Activated naive CD8-positive, alpha-beta T cell treated with anti-CD3 and anti-CD28 coated beads, Interleukin-2, amount 50 U/mL, for 16 hours (primary cell): ENCODE measurements at places on chromosomes 11 and 22.

DNA sequence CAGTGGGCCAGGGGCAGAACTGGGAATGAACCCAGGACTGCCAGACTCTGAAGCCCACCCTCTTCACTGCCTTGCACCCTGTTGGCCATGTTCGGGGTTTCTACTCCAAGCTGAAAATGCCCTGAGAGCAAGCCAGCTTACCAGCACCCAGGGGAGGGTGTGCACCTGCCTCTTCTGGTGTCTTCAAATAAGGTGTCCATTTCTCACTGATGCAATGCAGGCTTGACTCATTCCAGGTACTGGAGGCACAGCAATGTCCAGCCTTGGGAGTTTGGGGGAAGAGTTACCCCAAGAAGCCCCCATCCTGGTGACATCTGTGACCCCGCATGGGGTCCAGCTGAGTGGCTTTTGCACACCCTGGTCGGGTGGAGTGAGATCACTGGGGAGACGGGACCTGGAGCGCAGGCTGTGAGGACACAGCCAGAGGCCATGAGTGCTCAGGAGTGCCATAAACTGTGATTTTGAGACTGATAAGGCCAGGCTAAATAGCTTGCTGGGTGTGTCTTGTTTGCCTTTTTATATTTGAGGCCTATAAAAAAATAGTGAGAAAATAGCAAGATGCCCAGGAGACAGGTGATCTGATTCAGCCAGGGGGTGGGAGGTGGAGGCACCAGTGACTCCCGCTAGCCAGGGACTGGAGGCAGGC, 4.6 kb upstream of the CERK start:
- no peak for DNase-seq

- no peak for DNase-seq
These were observed 37.3 kb upstream of the MYH9 start for GRCh38 chr22:36424901-36425579.

- no peak for DNase-seq
These were observed 22.1 kb upstream of the XKR3 start for GRCh38 chr22:16847271-16847670.

DNA sequence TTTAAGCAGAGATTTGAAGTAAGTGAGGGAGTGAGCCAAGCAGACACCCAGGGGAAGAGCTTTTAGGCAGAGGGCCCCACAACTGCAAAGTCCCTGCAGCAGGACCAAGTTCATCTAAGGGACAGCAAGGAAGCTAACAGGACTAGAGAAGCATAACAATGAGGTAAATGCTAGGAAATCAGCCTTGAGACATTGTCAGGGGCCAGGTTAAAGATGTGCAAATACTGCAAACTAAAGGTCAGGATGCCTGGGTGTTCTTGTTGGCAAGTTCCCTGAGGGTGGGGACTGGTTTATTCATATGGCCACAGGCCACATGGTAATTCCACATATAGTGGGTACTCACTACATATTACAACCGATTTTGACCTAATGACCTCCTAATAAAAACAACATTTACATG, 399.2 kb upstream of the NARS2 start:
- no peak for DNase-seq

DNA sequence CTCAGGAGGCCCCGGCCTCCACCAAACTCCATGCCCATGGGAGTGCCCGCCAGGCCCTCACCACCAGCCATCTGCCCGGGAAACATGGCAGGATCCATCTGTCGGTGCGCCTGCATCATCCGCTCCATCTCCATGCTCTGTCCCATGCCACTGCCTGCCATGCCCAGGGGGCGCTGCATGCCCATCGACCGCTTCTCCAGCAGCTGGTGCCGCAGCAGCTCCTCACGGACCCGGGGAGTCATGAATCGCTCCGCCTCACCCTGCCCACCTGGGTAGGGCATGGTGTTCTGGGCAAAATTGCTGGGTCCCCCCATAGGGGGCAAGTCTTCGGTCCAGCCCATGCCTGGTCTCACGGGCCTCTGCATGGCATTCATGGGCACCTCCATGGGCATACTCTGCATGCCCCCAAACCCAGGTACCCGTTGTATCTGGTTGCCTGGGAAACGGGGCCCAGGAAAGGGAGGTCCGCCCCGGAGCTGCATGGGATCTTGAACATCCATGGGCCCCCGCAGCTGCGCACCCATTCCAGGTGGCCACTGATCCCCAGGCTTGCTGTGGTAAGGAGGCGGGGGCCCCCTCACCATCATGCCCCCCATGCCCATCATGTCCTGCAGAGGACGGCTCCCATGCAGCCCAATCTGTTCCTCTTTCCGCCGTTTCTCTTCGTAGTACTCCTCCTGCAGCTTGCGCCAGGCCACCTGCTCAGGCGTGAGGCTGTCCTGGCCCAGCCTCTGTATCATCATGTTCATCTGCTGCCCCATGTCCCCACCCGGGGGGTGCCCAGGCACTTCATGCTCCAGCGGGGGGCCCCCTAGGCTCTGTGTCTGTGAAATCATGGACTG, 18.0 kb downstream of the CXCR5 start:
- no peak for DNase-seq

- no peak for DNase-seq
These were observed 13.2 kb upstream of the AMPD3 start for GRCh38 chr11:10441652-10442503.

GRCh38 chr11:95088946-95089619, 563 bp upstream of the ENDOD1 start:
- no peak for DNase-seq

DNA sequence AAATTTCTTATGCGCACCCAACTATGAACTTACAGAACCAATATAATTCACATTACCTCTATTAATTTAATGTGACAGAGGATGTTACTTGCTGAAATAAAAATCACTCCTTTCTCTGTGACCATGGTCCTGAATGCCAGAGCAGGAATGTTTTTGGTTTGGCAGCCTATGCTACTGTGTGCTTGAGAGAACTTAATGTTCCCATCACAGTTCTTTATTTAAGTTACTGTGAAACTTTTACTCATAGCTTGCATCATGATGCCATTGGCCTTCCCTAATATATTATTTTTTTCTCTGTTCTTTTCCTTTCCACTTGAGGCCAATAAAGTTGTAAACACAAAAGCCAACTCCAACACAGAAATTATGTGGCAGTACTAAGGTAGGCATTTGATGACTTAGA, 142.2 kb downstream of the FAM76B start:
- no peak for DNase-seq

- DNase-seq = no peak
These were observed 87.1 kb upstream of the CSNK2A3 start for GRCh38 chr11:11440144-11440543.

DNA sequence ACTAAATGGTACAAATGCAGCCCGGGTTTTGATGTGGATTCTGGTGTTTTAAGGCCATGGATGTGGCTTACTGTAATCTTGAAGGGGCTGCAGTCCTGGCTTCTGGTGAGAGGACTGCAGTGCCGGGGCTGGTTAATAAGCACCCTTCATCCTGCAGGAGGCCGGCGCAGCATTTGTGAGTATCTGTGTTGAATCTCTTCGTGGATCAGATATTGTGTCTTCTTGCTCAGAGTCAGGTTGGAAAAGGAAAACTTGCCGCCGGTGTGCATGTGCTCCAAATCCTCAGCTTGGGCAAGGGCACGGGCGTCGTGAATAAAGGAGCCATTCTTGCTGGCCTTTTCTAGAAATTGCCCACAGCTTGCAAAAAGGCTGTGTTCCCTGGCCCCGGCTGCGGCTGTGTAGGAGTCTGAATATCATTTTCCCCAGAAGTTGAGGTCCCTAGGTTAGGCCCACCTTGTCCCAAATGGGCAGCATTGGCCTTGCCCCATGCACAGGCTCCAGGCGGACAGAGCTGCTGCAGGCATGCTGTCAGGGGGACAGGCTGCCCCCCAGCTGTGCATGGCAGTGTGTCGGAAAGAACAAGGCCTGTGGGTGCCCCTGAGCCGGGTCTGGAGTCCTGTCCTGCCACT, 28.9 kb upstream of the PARVB start:
- DNase-seq = no peak

DNA sequence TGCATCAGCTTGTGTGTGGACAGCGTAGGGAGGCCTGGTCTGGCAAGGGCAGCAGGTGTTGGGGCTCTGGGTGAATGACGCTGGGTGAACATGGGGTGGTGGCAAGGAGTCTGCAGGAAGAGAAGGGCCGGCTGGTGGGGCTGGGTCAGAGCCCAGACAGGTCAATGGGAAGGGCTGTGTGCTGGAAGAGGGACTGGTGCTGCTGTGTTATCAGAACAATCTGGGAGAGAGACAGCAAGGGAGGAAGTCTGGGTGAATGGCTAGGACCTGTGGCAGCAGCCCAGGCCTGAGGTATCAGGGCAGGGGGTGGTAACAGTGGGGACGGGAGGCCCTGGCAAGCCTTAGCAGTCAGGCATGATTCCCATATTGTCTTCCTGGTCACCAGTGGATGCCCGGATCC, 206.7 kb downstream of the SNX19 start:
- DNase-seq = no peak

DNA sequence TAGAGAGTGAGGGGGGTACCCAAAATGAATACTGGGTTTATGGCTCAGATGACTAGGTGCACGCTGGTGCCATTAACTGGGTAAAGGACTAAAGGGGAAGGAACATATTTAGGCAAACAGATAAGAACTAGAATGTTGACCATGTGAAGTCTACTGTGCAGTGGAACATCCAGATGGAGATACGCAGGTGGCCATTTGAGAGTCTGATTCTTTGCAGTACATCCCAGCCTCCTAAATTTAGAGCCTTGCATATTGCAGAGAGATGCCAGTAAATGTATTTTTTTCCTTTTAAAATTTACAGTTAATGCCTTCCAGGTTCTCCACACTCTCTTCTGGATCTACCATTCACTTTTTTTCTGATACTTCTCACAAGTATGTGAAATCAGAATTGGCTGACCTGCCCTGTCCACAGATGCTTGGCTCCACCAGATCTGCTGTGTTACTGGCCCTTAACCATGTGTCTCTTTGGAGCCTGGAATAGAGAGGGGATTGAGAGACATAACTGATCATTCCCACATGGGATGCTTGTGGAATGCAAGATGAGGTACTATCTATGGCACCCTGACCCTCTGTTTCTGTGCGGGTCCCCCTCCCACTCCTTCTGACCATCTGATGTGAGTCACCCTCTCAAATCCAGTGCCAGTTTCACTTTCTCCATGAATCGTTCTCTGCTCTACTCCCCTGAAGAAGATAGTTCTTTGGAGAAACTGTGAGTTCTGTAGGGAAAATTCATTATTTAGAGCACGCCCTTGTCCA, 77.0 kb upstream of the NCAM1 start:
- DNase-seq = no peak

GRCh38 chr22:29780220-29780619, 13.1 kb downstream of the UQCR10 start:
- no peak for DNase-seq

- no peak for DNase-seq
These were observed 2.2 kb downstream of the PIDD1 start for GRCh38 chr11:802693-803466.

DNA sequence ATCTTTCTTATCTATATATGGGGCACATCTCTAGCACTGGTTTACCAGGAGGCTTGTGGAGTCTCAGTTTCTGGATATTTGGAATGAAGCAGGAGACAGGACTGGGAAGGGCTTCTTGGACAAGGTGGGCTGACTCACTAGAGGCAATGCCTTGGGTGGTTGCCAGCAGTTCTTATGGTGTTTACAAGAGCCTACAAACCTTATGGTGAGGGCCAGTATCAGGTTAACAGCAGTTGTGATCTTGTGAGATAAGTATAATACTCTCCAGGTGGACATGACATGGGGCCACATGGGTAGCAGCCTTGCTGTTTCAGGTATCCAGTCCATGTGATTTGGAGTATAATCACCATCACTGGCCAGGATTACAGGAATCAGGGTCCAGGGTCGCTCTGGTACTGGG, 10.2 kb downstream of the FUT4 start:
- DNase-seq = no peak

GRCh38 chr11:31464436-31464835, 45.0 kb downstream of the IMMP1L start:
- no peak for DNase-seq

- DNase-seq = no peak
These were observed 27.2 kb upstream of the PPARA start for GRCh38 chr22:46122980-46123693.

- no peak for DNase-seq
These were observed 138.3 kb downstream of the TMEM135 start for GRCh38 chr11:87176044-87176443.

- no peak for DNase-seq
These were observed 24.7 kb downstream of the KCNE3 start for GRCh38 chr11:74442636-74443035.

DNA sequence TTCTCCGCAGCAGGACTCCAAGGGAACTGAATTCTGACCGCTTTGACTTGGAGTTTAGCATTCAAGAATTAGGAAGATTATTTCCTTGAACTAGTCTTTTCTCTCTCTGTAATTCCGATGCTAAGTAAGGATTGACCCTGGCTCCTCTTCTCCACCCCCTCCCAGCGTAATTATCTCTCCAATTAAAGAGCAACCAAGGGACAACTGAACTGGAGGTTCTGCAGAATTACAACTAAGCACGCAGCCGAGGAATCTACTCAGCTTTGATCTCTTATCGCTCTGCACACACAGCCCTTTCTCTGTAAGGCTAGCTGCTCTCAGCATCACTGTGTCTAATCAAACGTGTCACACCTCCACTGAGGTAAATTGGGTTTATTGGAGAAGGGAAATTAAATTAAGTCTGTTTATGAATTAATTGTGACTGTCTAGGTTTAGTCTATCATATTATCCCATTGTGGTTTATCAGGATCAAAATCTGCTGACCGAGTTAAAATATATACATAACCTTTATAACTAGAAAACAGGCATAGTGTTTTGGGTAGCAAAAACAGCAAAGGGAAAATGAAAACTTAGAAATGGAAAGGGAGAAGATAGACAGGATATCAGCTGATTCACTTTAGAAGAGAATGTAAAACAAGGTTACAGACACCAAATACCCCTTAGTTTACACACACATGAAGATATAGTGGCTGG, 241.3 kb upstream of the LARGE1 start:
- DNase-seq = no peak

DNA sequence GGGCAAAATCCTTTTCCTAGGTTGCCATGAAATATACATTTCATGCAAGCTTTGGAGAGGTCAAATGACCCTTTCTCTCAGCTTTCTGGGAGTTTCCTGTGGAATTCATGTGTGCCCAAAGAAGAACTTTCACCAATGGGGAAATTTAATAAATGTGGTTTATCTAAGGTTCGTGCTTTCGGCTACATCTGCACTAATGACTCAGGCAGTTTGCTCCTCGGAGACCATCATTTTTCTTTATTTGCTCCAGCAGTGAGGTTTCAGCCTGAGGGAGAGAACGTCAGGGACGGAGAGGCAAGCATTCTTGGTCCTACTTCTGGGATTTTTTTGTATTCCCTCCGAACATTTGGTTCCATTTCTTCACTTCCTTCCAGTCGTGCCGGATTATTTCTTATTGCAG, 85.2 kb downstream of the FLI1 start:
- DNase-seq = no peak
